NCI-H510A treated with DMSO at 0.1 percent for 48 hours (cell line): ENCODE measurements at places on chromosomes 1 and 21.

DNA sequence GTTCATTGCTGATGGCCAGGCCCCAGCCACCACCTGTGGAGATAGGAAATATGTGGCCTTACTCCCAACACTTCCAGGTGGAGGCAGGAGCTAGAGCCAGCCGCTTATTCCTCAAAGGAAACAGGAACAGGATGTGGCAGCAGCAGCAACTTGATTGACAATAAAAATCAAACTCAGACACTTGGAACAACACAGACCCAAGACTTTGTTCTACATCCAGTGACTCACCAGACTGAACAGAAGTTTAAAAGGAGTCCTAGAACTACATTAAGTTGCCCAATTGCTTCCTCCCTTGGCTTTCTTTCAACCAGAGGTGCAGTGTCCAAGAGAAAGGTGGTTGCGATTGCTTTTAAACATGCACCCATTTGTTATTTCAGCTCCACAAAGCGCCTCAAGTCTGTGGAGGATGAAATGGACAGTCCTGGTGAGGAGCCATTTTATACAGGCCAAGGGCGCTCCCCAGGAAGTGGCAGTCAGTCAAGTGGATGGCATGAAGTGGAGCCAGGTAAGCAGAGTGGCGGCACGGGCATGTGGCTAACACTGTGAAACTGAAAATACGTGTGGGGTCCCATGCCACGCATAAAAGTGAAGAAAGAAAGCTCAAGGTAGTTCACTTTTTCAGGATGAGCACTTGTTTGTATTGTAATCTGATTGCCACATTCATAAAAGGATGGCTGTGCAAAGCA is 276.6 kb downstream of the NFIA start:
- DNase-seq, result no peak

DNA sequence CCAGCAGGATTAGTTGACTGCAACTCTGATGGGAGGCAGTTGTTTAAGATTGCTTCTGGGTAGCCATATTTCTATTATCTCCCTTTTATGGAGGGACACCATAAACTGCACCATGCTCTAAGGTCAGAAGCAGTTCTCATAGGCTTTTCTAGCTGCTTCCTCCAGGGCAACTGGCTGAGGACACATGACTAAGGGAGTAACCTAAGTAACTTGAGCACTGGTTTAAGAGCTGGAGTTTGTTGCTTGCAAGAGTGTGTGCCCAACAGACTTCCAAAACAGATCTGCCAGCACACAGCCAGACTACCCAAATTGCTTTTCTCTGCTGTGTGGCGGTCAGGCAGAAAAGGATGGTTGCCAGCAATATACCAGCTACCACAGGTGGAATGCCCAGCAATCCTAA is 111.2 kb upstream of the LHX8 start:
- no peak for DNase-seq

GRCh38 chr1:160860840-160861505 is 1.7 kb downstream of the CD244 start:
- DNase-seq, result no peak

- no peak for DNase-seq
These were observed 50.3 kb downstream of the PGM1 start for GRCh38 chr1:63643517-63643916.

DNA sequence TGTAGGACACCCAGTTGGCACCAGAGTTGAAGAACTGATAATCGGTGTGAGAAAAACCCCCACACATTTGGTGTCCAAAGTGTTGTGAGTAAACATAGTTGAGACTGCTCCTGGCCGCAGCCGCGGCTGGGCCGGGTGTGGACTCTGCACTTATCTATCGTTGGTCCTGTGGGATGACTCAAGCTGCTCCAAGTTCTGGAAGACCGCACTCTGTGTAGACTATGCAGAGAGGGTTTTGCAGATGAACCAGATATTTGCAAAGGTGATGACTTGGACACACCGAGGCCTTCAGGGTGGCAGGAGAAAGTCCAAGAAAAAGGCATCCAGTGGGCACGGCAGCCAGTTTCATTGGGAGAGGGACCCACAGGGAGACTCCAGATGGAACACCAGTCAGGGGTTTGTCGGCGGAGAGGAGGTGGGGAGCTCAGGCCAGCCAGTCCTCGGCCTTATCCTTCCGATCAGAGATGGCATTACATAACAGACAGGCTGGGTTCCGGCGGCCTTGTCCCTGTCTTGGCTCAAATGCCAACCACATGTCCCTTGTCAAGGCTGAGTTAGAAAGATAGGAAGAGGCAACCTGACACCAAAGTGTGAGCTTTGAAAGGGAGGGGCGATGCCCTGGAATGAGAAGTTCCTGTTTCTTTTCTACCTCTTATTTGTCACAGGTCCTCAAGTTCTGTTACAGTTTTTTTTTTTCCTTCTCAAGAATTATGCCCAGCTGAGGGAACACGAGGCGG is 21.1 kb downstream of the C2CD2 start:
- DNase-seq, result no peak
